ENCODE measurements at places on chromosomes 7 and 10. TPM values are rescaled to one million over a fixed set of nuclear protein-coding genes. Genes with fewer than 3 reads are reported as not detected.
A peak's percentile ranks its signal among the peaks of the same experiment; 100 is the strongest.

Gene AGMO
- 0.27 TPM for total RNA-seq

Gene FKBP6
- not detected for total RNA-seq

Gene KCNMA1
- total RNA-seq, result 29.1 TPM

Gene C10orf105
- 0.11 TPM for total RNA-seq

Gene HABP2
- total RNA-seq, result not detected

Gene CYP2C19
- total RNA-seq, result not detected

GRCh38 chr10:95440756-95441546, 120.2 kb downstream of the SORBS1 start:
- DNase-seq, result no peak

DNA sequence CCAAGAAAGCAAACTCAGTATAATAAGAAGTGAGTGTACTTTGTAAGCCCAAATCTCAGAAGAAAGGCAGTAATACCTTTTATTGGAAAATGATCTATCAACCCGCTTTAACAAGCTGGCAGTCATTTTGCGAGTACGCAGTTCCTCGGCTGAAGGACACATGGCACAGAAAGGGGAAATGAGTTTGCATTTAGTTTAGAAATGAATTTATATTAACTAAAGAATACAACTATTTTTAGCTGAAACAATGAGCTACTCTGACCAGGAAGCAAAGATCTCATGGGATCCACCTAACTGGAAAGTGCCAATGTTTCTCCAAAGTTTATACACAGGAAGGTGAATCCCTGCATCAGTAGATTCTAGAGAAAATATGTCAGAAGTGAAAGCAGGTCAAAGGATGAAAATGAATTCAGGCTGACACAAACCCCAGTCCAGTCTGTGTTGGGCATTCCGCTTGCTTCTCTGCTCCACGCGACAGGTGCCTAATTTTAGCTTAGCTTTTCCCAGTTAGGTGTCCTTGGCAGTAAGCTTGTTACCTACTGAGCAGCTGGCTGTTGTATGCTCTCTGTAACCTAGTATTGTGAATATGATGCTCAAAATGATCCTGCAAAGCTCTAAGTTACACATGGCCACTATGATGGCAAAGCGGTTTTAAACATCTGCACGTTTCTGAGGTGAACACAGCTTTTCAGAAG, 112.8 kb downstream of the LARP4B start:
- no peak for DNase-seq

- peak; percentile 80 for DNase-seq
These were observed 76.4 kb downstream of the FRMD4A start for GRCh38 chr10:14254368-14254767.

- DNase-seq, result no peak
These were observed 688.1 kb downstream of the SUGCT start for GRCh38 chr7:40822861-40823260.

GRCh38 chr10:102611514-102612087, 32.7 kb upstream of the TRIM8 start:
- DNase-seq, result no peak

DNA sequence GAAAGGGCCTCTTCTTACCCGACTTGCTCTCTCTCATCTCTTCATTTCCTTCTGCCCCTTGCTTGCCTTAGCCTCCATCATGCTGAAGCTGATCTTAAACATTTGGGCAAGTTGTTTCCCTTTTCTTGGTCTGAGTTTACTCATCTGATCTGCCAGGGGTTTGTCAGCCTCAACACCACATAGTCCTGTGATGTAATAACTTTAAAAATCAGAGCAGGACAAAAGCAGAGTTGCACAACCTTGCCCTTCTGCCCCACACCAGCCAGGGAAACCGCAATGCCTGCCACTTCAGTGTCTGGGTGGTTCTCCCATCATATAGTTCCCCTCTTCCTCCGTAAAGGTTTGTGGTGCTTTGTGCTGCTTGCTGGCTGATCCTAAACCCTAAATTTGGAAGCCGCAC, 9.9 kb upstream of the LIPM start:
- no peak for DNase-seq

DNA sequence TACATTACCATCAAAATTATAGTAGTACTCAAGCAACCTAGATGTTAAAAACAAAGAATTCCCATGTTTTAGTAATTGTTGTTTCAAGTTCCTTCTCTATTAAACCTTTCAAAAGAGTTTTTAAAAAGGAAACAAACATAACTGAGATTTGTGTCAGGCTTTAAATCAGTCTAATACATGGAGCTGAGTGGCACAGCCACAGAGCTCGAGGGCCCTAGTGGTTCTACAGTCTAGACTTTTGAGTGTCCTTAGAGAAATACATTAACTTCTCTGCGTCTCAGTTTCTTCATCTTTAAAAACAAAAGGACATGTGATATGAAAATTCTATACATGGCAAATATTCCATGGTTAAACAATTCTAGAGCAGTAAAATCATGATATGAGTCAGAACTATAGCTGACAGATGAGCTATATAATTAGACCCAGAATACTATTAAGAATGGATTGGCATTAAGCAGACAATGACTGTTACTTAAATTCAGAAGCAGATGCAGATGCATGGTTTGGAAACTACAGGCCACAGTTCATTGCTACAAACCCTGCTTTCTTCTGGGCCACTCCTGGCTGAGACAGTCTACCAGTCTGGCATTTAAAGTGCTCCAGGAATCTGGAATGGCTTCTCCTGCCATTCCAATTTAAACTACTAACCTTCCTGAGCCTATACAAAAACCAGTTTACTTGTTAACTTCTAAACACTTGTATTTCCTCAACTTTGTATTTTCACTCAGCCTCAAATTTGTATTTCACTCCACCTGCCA, 77.4 kb downstream of the EPC1 start:
- DNase-seq, result no peak

DNA sequence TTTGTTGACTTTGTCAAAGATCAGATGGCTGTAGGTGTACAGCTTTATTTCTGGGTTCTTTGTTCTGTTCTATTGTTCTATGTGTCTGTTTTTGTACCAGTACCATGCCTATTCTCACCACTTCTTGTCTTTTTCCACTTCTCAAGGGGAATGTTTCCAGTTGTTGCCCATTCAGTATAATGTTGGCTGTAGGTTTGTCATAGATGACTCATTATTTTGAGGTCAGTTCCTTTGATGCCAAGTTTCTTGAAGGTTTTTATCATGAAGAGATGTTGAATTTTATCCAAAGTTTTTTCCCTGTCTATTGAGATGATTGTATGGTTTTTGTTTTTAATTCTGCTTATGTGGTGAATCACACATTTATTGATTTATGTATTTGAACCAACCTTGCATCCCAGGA, 216.7 kb upstream of the RNF32 start:
- no peak for DNase-seq

DNA sequence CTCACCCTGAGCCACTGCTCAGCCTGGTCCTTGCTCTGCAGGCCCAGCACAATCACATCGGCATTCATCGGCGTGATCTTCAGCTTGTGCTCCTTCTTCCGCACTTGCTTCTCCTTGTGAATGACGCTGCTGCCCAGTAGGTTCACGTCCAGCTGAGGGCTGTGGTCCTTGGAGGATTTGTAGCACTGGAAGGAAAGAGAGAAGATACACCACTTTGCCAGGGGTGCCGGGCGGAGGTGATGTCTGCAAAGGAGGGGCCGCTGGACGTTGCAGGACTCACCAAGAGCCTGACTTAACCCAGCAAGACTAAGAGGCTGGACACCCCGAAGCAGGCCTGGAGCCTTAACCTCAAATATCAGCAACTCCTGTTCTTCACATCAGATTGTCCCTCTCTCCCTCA, 74.8 kb downstream of the VWA2 start:
- no peak for DNase-seq

DNA sequence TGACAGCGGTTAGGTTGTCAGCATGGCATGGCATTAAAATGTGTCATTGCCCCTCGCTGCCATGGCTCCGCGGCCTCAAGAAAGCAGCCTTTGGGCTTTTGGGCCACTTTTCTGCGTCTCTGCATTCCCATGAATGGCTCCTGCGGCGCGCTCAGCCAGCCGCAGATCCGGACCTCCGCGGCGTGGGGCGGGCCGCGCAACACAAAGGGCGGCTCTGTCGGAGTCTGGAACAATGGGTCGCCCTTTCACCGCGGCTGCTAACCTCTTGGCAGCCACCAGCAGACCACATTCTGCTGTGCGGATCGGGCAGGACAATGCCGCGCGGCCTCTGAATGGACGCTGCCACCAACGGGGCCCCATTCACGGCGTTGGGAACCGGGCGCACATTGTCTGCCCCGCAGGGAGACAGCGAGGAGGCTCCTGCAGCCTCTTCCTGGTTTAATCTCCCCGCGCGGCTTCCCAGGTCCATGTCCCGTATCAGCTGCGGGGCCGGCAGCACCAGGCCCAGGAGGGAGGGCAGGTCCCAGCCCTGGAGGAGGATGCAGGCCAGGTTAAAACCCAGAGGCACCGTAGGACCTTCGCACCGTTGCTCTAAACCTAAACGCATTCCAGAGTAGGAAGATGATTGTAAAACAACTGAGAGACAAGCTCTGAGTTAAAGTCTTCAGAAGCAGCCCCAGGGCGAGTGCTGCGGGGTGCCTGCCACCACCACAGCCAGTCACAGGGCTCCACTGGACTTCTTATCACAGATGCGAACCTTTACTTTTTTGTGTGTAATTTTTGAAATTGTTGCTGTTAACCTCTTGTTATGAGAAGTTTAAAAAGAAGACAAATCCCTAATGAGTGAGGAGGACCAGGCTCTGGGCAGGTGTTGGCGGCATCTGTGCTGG, 71.6 kb downstream of the NKX6-2 start:
- DNase-seq, result no peak

- DNase-seq, result peak; percentile 10
These were observed 73.8 kb upstream of the PAPSS2 start for GRCh38 chr10:87585565-87586514.

GRCh38 chr10:25692761-25693160, 241.3 kb upstream of the MYO3A start:
- DNase-seq, result no peak

DNA sequence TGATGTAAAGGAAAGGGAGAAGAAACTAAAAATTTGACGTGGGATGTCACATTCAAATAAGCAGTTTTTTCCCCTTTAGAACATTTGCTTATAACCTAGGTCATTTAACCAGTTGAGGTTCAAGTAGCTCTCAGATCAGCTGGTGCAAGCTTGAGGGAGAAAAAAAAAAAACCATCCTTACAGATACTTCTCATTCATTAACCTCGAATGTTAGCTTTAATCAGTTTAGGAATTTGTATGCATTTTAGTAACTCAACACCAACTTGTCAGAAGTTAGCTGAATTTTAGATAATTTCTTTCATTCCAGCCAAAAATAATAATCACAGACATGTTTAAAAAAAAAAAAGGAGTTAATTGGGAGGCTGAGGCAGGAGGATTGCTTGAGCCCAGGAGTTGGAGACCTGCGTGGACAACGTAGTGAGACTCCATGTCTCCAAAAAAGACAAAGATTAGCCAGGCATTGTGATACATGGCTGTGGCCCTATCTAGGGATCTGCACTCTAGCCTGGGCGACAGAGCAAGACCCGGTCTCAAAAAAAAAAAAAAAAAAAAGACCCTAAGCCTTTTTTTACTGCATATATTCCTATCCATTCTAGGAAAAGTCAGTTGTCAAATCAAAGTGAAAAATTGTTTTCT, 46.2 kb downstream of the BMPR1A start:
- DNase-seq, result no peak

DNA sequence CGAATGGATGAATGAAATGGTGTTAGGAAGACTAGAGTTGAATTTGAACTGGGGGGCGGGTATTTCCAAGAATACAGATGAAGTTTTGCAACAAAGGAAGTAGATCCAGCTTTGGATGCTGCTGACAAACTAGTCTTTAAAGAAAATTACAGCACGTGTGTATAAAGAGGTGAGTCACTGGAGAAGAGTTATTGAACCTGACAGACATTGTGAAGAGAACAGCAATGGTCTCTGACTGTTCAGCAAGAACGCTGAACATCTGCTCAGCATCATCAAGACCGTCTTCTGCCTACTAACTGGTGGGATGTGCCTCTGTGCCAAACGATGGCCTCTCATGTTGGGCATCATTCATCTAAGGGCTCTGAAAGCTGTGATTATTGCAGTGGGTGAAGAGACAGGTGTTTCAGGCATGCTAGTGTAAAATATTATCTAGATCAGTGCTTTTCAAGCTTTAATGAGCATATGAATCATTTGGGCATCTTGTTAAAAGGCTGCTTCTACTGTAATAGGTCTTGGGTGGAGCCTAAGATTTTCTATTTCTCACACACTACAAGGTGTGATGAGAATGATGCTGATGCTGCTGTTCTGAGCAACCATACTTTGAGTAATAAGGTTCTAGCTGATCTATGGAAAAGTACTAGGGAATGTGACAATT, 291.3 kb downstream of the PTEN start:
- no peak for DNase-seq

GRCh38 chr10:80451132-80451531, 3.0 kb upstream of the TSPAN14 start:
- no peak for DNase-seq

GRCh38 chr10:58260334-58260733, 7.4 kb downstream of the IPMK start:
- no peak for DNase-seq

GRCh38 chr7:47833211-47833610, 115.1 kb downstream of the PKD1L1 start:
- no peak for DNase-seq

DNA sequence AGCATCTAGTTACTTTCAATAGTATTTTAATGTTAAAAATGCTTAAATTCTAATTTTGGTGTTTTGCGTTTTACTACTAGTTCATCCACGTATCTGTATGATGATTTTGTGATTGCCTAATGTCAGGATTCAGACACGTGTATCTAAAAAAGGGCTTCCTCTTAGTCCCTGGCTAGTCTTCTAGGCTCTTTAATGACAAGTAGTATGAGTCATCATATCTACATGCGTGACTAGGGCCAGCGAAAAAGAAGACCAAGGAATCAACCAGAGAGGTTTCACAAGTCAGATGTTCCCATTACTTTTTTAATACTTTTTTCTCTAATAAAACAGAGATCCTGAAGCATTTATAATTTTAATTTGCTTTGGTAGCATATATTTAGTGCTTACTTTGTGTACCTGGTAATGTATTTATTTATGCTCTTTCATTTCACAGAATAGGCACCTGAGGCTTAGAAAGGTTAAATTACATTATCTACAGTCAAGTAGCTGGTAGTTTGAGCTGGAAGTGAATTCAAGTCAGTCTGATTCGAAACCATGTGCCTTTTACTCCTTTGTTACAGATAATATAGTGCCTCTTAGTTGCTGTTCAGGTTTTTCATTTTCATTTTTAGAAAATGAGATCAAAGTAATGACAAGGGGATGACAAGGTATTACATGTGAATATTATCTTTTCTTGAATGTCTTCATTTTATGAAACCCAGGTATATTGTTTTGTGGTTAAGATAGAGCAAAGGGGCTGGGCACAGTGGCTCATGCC, 140.3 kb downstream of the FOXP2 start:
- no peak for DNase-seq
